ENCODE measurements at places on chromosomes 7 and 10.

- DNase-seq = no peak
These were observed 29.2 kb downstream of the SORBS1 start for GRCh38 chr10:95531994-95532399.

DNA sequence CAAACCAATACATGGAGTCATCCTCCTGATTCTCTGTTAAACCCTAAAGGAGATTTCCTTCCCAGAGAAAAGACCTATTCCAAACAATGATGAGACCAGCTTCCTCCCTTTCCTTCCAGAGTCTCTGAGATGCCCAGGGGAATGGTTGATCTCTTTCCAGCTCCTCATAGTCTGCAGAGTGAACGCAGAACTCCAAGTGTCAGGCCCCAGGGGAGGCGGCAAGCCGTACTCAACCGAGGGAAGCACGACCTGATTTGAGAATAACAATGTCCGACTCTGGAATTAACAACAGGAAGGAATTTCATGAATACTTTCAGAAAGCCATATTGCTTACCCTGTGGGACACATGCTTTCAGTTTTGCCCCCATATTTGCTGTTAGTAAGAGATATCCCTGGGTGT lies 241.7 kb upstream of the GLI3 start:
- no peak for DNase-seq

DNA sequence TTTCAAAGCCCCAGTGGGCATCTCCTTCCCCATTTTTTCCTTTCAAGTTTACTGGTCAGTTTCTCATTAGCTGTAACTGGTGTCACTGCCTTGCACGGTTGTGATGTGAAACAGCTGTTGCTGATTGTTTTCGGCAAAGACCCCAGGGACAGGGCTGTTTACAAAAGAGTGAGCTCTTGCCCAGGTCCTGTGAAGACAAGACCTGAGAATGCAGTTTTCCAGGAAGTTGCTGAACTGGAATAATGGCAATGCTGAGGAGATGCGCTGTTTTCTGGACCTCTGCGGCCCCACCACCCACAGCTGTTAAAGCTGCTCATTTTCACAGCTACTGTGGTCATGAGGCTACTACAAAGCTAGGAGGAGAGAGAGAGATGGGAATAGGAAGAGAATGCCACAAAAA lies 116.6 kb upstream of the RSU1 start:
- no peak for DNase-seq

DNA sequence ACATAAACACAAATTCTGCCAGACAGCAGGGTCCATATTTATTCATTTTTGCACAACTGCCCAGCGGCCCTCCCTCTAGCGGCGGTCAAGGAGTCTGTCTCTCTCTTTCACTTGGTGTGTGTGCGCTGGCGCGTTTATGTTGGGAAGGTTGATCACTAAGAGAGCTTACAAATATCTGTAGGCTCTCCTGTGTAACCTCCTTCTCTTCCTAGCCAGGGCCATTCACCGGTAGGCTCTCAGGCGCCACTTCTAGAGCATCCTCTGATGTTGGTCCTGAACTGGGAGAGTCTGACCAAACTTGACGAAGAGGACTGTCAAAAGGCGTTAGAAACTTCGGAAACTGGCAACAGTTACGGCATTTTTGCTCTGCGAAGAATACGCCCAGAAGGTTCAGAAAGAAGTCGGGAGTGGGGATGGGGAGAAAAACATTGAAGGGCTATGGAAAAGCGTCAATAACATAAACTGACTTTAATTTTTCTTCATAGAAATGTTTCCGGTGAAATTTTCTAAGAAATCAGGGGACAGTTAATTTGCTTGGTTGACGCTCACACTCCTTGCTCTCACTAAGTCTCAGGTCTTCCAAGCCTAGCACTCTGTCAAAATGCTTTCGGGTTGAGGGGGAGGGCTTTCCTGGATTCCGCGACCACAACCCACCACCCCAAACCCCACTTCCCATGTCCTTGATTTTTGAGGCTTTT lies 731.1 kb downstream of the ZWINT start:
- no peak for DNase-seq

- DNase-seq = no peak
These were observed 4.6 kb downstream of the FZD8 start for GRCh38 chr10:35637462-35637861.

DNA sequence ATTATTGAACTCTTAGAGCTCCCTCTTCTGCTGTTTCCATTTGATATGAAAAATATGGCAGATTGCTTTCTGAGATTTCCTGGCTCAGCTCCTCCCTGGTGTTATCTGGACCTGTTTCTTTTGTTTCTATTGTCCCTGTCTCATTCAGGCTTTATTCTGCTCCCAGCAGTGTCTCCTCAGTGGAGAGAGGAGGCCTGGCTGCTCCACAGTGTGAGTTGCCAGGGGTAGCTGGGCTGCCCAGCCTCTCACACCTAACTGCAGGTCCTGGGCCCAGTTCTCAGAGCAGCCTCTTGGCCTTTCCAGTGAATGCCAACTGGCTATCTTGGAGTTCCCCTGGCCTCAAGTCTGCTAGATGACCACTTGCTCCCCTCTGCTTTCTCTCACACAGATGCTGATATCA lies 127.0 kb downstream of the VPS41 start:
- no peak for DNase-seq

DNA sequence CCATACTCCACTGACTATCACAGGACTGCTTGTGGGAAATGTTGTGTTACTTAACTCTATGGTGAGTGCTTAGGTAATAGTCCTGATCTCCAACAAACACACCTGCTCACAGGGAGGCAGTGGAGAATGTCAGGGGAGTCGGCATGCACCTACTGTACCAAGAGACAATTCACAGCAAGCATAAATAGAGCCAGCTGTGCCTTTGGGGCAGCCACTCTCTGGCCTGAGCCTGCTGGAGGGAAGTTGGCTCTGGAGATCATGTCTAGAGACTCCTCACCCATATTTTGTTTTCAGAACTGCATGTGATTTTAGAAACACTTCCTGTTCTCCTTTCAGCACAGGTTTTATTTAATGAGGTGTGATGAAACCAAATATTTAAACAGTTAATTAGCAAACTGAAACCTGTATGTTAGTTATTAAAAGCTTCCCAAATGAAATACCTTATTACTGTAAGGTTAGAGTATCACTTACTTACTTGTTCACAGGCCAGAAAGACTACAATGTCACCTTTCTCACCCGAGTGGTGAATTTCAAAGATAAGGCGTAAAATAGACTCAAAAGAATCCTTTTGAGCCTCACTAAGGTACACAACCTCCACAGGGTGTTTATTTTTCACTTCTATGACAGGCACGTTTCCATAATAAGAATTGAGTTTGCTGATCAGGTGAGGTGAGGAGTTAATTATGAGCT lies 21.8 kb downstream of the DHX32 start:
- no peak for DNase-seq

GRCh38 chr10:88728107-88728763 lies 22.2 kb downstream of the LIPK start:
- no peak for DNase-seq

DNA sequence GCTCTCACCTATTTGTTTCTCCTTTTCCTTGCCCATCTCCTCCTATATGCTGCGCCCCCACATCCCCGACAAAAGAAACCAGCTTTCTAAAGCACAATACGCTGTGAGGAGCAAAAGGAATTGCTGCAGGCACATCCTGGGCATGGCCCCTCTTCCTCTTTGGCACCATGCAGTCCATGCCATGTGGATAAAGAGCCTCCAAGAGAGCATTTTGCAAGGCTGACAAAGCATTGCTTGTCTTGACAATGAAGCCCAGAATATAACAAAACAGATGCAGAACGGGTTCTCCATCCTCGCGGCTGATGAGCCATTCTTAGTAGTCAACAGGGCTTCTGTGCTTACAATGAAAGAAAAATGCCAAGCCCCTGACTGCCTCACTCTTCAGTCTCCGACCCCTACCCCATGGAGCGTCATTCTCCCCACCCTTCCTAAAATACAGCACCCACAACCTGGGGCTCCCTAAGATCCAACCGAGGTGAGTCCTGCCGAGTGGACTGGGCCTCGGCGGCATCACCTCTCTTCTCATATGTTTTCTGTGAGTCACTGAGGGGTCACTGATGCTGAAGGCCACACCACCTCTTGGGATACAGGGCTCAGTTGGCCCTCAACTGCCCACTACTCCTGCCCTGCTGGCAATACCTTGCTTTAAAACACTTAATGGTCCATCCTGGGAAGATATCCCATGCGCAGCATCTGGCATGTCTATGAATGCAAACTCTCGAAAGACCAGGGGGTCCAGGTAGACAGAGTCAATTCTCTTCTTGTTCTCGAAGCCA lies 47.5 kb downstream of the GSDME start:
- DNase-seq = no peak

GRCh38 chr7:145030754-145031153 lies 194.9 kb upstream of the TPK1 start:
- DNase-seq = no peak

- DNase-seq = no peak
These were observed 81.9 kb upstream of the SMIM30 start for GRCh38 chr7:113200281-113200680.

DNA sequence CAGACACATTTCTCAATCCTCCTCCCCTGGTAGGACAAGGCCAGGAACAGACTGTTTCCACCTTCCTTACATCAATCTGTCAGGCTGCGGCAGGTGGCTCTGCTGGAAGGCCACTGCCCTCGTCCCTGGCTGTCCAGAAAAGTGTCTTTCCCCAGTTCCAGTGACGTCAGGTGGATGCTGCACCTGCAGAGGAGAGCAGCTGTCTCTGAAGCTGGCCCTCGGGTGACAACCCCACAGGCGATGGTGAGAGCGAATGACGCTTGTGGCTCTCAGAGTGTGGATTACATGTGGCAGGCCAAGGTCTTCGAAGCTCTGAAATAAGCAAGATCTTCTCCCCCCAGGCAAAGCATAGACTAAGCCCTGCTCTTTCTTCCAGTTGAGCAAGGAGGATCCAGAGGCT lies 146.9 kb upstream of the RET start:
- no peak for DNase-seq

- DNase-seq = no peak
These were observed 98.8 kb downstream of the VIPR2 start for GRCh38 chr7:159045839-159046238.

DNA sequence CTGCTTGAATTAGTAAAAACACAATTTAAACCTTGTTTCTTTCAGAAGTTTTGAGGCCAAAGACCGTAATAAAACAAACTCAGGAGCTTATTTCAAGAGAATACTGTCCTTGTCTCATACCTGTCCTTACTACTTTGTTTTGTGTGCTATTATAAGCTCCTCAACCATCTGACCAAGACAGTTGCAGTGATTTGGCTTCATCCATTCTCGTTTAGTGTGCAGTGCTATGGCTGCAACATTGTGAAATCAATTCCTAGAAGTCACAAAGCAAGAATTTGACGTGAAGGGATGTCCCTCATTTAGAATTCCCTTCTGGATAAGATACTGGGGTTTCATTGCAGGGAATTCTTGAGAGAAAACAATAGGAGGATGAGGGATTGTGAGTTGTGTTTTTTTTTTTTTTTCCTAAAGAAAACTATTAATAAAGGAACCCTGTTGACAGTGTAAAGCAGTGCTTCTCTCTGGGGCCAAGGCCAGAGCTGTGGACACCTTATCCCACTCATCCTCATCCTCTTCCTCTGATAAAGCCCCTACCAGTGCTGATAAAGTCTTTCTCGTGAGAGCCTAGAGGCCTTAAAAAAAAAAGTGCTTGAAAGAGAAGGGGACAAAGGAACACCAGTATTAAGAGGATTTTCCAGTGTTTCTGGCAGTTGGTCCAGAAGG lies at the start of gene OIT3:
TSS of gene OIT3 (plus strand) at position 604 of the 663 bp plus-strand sequence. CDS start 60 bp downstream, outside the sequence.
- DNase-seq = no peak

DNA sequence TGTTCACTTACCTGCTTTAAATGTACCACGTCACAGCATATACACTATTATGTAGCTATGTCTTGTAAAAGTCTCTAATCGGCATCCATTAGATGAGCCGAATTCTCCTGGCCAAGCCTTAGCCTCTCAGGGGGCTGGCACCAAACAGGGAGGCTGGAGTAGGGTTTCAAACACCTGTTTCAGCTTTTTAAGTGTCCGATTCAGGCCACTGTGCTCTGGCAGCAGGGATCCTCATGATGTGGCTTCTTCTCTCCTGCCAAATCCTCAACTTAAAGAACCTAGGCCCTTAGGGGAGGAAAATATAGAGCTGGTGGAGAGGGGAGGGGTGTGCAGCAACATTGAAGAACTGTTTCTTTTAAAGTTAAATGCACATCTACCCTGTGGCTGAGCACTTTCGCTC lies 68.5 kb upstream of the NFKB2 start:
- no peak for DNase-seq

DNA sequence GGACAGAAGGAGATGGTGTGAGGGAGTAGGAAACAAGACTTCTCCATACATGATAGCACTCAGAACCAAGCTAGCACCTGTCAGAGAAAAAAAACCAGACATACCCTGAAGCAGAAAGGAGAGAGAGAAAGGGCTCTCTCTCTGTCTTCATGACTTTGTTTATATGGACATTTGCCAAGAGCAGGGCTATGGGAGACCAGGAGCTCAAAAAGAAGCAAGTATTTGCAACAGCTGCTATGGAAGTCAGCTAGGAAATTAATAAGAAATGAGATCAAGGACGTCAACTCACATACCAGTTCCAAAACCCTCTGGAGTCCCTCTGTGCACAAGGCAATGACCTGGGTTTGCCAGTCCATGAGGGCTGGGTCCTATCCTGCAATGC lies 111.6 kb downstream of the SGMS1 start:
- DNase-seq = no peak

- no peak for DNase-seq
These were observed 42.2 kb upstream of the A1CF start for GRCh38 chr10:50927522-50928189.

DNA sequence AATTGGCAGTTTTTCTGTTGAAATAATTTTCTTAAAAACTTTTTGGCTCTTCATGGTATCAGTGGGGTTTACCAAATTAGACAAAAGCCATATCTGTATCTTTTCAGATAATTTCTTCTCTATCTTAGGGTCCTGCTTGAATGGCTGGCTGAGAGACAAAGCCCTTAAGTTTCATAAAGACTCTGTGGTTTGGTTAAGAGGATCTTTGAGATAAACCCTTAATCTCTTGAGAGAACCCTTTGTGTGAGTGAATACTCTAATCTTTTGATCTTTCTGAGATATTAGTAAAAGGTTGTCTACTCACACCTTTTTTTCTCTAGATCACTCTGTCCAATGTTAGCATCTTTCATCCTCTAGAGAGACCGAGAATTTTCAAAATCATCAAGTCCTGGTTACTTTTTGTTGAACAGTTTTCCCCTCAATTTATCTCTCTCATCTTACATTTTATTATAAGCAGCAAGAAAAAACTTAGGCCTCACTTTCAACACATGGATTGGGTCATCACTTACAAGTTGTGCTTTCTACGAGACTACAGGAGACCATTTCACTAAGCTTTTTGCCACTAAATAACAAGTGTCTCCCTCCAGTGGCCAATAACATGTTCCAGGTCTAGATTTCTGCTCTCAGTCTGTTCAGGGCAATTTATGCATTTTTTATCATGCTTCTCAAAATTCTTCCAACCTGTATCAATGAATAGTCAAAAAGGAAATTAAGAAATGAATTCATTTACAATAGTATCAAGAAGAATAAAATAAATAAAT lies 28.4 kb downstream of the DNAJC9 start:
- DNase-seq = no peak

GRCh38 chr10:49138361-49138891 lies 4.6 kb upstream of the FAM170B start:
- DNase-seq = no peak

- no peak for DNase-seq
These were observed 123.8 kb upstream of the CACNA2D1 start for GRCh38 chr7:82567356-82567755.

Measured in NCI-H187 (cell line).